ENCODE measurements at places on chromosomes 4 and X.

- DNase-seq, result no peak
Measured at GRCh38 chr4:130511776-130512175, 1415.8 kb downstream of the C4orf33 start.

DNA sequence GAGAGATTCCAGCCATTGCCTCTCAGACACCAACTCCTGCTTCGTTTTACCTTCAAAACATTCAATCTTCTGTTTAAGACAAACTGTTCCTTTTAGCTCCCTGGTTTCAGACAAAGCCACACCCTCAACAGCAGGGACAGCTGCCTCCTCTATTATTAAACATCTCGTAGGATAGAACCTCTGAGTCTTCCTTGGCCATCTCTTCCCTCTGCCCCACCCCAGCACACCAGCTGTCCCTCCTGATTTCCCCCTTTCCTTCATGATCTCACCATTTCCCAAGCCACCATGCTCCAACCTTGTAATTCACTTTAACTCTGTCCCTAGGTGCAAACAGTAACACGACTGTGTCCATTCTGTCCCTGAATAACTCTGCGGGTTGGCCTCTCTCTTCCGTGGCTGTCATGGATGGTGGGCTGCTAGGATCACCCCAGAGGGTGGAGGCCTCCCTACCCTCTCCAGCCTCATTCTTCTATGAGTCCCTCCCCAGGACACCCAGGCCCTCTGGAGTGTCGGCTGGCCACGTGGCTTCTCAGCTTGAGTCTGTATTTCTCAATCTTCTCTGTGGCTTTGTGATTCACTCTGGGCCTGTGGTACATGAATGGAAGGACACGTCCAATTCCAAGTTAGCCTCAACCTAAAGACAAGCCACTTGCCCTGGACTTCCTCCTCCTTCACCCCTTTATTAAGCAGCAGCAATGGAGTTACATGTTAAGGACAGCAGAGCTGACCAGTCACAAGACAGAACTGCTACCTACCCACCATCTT is 349.9 kb downstream of the FBXW7 start:
- no peak for DNase-seq

DNA sequence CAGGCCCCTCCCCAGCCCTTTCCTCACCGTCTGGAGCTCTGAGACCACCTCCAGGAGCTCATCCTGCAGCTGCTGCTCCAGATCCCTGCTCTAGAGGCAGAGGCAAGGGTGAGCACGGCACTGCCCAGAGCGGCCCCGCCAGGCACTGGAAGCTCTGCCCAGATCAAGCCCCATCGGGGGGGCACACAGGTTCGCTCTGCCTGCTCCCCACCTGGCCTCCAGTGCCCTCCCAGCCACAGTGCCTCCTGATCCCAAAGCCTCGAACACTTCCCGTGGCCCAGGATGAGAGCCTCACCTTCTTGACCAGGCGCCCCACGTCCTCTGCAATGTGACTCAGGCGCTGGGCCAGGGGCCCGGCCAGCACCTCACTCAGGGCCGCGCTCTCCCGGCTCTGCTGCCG is 5.0 kb downstream of the ARHGAP4 start:
- DNase-seq, result no peak

DNA sequence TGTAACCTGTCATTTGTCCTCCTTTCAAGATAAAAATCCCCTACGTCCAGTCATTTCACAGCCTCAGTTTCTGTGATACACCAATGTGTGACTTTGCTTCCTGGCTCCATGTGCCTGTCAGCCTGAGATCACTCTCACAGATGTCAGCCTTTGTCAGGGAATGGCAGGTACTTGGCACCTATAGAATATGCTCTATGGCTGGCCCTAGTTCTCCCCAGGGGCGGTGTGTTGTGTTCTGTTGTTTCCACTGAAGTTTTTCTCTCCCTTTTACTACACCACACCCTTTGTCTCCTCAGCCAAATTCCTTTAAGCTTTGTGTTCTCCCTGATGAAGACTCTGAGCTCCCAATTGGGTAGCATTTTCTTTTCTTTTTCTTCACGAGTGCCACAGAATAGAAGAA is 81.7 kb downstream of the ALPK1 start:
- no peak for DNase-seq

DNA sequence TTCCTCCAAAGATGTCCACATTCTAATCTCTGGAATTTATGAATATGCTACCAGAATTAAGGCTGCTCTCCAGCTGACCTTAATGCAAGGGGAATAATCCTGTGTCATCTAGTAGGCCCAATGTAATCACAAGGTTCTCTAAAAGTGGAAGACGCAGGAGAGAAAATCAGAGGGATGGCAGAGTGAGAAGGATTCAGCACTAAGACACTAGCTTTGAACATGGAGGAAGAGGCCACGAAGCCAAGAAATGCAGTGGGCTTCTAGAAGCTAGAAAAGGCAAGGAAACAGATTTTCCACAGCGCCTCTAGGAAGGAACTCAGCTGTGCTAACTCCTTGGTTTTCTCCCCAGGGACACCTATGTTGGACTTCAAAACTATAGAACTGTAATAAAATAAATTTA is 240.7 kb upstream of the TRAM1L1 start:
- DNase-seq, result no peak

- no peak for DNase-seq
Measured at GRCh38 chr4:185464183-185464582, 7.3 kb downstream of the CCDC110 start.

- DNase-seq, result no peak
Measured at GRCh38 chr4:78621395-78621794, 69.8 kb downstream of the ANXA3 start.

- no peak for DNase-seq
Measured at GRCh38 chrX:71228063-71228642, 5.1 kb downstream of the GJB1 start.

- no peak for DNase-seq
Measured at GRCh38 chr4:117001077-117001476, 84.3 kb downstream of the TRAM1L1 start.

- DNase-seq, result no peak
Measured at GRCh38 chr4:176902710-176903323, 110.1 kb upstream of the VEGFC start.

GRCh38 chr4:13966231-13967195 is 339.0 kb upstream of the BOD1L1 start:
- DNase-seq, result no peak

DNA sequence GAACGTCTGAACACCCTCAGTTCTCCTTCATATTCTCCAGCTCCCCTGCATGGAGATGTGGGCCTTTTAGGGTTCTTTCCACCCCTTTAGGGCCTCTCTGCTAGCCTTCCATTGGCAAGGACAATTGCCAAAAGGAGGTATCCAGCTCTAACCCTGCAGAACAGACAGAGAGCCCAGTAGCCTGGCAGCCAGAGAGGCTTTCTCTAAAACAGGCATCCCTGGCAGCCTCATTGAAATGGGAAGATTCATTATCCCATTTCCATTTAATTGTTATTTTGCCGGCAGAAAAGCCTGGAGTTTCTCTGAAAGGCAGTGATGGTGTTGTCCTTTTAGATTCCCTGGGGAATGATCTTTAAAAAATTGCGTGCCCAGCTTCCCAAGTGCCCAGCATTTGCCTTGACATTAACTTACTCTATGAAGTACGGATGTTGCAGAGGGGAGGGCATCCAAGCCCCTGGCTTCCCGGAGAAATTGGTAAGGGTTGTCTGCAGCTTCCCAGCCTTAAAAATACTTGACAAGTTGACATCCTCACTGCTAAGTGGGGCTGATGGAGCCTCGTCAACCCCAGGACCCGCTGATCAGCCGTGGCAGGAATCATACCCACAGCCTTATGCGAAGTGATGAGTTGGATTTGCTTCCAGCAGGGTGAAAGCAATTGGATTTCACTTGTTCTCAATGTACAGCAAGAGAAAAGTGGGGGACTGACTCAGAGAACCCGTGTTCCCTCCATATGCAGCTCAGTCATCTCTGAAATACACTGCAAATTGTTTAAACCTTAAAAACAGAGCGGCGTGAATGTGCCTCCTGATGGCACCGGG is 244.1 kb downstream of the CRLF2 start:
- no peak for DNase-seq

- DNase-seq, result no peak
Measured at GRCh38 chr4:8212622-8213021, 13.5 kb downstream of the SH3TC1 start.

All from activated CD4-positive, alpha-beta T cell treated with anti-CD3 and anti-CD28 coated beads, Interleukin-2, amount 50 U/mL, for 48 hours (primary cell).